ENCODE measurements at places on chromosomes 1 and 21.
A peak's percentile ranks its signal among the peaks of the same experiment; 100 is the strongest.

GRCh38 chr1:44719318-44719717, 11.7 kb downstream of the RNU5D-1 start:
- DNase-seq: no peak

GRCh38 chr1:238153253-238153652, 262.5 kb upstream of the ZP4 start:
- DNase-seq: no peak

- no peak for DNase-seq
Observed at GRCh38 chr1:162327788-162328165, 48.9 kb downstream of the SPATA46 start.

DNA sequence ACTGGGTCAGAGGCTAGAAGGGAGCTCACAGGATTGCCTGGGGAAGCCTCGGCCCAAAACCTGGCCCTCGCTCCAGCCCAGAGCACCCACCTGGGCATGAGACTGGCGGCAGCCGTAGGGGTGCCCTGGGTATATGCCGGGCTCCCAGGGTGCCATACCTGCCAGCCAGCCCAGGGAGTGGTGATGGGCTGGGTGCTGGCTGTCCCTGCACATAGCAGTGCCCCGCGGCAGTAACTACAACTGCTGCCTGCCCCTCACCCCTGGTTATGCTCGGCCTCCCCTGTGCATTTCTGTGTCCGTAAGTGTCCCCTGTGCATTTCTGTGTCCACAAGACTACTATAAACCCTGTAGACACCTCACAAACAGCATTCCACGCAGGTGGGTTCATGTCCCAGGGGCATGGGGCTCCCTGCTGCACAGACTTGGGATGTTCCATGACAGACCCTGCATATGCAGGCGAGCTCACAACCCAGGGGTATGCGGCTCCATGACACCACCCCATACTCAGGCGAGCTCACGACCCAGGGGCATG, 5.8 kb upstream of the SPATC1L start:
- DNase-seq: no peak

GRCh38 chr1:40592107-40592803, 60.8 kb downstream of the ZNF684 start:
- no peak for DNase-seq

- DNase-seq: no peak
Observed at GRCh38 chr1:197485790-197486189, 217.7 kb downstream of the CRB1 start.

DNA sequence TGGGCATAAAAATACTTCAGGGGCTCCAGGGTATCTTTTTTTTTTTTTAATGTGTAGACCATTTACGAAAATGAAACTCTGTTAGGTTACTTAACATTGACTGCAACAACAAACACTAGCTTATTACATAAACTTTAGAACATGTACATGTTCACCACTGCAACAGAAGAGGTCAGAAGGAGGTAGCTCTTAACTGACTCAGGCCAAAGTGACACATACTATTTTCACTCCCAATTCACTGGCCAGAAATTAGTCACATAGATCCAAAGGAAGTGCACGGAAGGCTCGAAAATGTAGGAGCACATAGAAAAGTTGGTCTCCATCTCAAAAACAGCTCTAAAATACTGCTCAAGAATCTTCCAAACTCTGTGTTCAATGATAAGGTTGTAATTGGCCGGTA, 107.2 kb downstream of the AKT3 start:
- DNase-seq: no peak

GRCh38 chr21:21210552-21210951, 212.3 kb downstream of the NCAM2 start:
- no peak for DNase-seq

DNA sequence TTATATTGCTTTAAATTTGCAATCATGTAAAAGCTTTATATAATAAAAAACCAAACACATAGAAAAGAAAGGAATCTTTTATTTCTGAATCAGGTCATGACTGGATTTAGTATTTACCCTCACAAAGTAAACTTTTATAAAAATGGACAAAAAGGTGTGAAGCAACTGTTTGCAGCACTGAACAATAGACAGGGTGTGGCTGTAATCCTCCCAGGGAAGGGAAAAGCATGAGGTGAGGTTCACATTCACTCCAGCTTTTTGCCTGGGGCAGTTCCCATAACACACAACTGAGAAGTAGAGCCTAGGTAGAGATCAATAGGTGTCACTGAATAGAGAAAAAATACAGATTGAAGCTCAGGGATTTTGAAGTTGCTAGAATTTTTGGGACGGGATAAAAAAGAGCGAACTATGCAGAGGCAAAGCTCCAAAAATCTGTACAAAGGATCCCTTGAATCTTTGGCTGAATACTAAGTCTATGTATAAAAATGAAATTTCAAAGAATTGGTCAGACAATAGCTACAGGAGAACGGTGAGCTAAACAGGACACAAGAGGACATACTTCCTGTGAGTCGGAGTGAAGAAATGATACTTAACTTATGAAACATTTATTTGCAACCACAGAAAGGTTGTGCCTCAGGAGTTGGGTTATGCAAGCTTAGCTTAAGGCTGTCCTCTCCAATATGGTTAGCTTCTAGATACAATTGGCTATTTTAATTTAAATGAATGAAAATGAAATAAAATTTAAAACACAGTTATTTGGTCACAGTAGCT, 162.0 kb upstream of the ZP4 start:
- no peak for DNase-seq

- DNase-seq: no peak
Observed at GRCh38 chr1:3915551-3916121, 15.6 kb upstream of the C1orf174 start.

DNA sequence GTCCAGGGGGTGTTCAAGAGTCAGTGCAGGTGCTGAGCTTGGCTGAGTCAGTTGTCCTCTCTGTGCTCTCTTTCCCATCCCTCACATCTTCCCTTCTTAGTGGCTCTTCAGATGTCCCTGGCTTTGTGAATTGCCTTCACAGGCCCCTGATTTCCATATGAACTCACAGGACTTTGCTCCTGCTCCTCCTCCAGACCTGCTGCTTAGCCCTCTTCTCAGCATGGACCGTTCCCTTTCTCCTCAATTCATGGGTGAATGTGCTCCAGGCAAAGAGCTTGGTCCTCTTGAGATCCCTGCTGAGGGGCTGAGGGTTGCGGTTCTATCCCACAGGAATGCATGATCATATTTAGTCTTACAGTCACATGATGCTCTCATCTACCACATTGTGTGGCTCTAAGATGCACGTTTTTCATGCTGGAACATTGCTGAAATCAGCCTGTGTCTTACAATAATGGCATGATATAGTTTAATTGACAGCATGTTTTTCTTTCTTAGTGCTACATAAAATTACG, 30.5 kb downstream of the CACNA1E start:
- no peak for DNase-seq

DNA sequence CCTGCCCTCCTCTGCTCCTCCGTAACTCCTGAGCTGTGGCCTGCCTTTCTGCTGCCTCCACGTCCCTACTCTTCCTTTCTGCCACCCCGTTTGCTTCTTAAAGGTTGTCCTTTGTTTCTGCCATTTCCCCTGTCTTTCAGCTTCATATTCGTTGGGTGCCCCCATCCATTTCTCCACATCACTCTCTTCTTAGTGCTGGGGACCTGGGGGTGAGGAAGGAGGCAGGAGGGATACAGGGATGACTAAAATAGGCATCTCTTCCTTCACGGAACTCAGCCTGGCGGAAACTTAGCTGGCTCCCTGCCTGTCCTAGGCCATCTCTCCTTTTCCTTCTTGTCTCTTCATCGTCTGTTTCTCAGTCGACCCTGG, 67.0 kb upstream of the CD1D start:
- no peak for DNase-seq

- DNase-seq: peak; percentile 46
Observed at GRCh38 chr21:42223826-42224575, 5.1 kb downstream of the ABCG1 start.

- DNase-seq: no peak
Observed at GRCh38 chr1:77253211-77253610, 28.6 kb upstream of the AK5 start.

DNA sequence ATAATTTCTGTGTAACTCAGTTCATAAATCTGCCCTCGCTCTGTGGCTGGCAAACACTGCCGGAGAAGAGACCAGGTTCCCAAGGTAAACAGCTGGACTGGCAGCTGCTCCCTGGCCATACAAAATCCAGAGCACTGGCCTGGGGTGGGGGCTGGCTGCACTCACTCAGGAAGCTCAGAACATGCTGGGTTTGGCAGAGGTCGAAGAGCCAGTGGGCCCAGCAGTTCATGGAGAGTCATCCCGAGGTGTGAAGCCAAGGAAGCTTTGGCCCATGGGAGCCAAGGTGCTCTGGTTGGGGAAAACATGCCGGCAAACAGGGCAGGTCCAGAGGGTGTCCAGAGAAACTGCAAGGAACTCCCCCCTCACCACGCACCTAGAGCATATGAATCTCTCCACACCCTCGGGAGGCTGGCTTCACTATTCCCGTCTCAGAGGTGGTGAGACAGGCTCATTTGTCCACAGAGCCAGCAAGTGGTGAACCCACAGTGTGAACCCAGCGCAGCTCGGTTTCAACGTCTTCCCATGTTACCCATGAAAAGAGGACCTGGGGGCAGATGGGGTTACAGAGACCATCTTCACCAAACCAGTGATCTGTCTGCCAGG, 102.4 kb downstream of the DMRTB1 start:
- DNase-seq: no peak

GRCh38 chr1:228350831-228351781, 55.5 kb downstream of the TRIM11 start:
- no peak for DNase-seq

- no peak for DNase-seq
Observed at GRCh38 chr1:97926017-97926708, 5.3 kb upstream of the DPYD start.

GRCh38 chr21:45791562-45792418, 148.3 kb downstream of the PCBP3 start:
- no peak for DNase-seq

DNA sequence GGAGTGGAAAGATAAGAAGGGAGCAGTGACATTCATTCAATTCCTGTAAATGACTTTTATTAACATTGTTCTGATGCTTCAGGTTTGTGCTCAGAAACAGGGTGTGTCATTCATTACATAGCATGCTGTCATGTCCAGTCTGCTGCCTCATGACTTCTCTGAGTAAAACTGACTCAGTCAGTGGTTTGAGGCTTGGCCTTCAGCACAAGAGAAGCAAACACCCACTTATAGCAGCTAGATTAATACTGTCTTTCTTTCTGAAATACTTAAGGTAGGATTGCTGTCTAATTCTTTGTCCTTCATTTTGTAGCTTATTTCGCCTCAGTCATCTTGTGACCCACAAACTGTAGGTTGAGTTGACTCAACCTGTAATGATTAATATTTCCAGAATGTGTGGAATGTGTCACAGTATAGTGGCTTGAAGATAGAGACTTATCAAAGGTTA, 32.9 kb downstream of the RASAL2 start:
- no peak for DNase-seq

DNA sequence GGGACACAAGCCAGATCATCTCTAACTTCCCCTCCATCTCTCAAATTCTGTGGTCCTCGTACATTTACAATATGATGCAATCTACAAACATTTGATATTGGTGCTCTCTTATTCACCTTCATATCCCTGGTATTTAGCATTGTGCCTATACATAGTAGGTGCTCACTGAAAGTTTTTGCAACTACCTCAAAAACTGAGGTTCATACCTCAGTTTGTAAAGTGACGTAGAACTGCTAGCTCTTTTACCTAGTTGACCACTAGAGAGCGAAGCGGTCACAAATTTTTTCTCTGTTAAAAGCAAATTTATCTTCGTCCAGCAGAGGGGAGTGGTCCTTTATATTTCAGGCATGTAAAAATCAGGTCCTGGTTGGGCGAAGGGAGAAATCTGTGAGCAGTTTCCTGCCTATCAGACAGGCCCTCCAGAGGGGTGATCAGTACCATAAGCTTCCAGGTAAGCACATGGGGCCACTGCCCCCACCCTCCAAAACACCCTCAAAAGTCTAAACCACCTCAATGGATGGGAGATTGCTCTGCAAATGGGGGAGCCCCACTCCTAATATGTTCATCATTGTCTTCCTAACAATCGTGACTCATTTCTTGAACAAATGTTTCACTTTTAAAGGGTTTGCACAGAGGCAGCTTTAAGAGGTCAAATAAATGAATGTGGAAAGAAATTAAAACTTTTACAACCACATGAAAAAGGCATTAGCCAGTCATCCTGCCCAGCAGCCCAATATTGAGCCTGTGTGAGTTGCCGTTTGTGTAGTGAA, 10.6 kb upstream of the HLCS start:
- DNase-seq: peak; percentile 59

- DNase-seq: no peak
Observed at GRCh38 chr1:65265296-65265650, 44.1 kb upstream of the DNAJC6 start.

DNA sequence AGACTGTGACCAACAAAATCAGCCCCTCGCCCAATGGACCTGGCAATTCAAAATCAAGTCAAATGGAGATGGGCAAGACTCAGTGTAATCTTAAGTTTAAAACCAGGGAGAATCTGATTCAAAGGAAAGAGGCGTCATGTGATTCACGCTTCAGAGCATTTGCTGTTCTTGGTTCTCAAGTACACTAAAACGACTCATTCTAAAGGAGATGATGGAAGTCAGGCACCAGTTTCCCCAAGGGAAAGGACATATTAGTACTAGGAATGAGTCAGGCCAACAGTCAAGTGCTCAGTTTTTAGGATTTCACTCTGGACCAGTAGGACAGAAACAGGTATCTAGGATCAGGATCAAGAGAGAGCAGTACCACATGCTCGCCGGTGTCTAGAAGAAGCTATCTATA, 429.6 kb downstream of the PLPP3 start:
- DNase-seq: no peak

DNA sequence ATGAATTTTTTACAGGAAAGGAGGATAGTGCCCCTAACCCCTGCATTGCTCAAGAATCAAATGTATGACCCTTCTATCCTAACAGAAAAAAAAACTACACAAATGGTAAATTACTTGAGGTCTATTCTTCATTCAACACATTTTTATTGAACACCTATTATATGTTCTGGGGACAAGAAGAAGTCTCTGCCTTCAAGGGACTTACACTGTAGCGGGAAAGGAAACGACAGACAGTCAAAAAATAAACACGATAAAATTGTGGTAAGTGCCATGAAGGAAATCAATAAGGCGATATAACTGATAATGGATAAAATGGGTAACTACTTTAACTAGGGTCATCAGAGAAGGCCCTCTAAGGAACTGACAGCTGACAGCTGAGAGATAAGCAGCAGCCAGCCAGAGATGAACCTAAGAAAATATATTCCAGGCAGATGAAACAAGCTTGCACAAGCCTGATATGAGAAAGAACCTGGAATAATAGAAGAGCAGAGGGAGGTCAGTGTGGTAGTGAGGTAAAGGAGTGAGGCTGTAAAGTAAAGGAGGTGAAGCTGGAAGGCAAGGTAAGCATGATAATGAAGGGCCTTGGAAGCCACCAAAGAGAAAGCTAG, 66.4 kb downstream of the PHTF1 start:
- no peak for DNase-seq

- no peak for DNase-seq
Observed at GRCh38 chr1:184210862-184211261, 159.3 kb downstream of the TSEN15 start.

DNA sequence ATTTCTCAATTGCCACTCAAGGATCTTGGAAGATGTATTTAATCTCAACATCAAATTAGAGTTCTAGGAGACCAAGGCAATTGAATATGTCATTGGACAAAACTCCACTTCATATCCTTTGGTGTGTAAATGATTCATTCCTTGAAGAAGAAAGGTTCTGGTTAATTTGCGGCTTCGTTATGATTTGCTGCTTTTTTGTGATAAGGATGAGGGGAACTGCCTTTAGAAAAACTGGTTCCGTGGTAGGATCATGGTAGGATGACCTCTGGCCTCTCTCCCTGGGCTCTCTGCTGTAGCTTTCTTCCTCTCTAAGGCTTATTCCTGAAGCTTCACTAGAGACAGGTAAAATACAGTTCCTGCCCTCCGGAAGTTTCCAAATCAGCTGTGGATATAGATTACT, 51.5 kb upstream of the ERRFI1 start:
- no peak for DNase-seq
